Mammary epithelial cell (primary cell): ENCODE measurements at places on chromosomes 5 and 9. TPM values are rescaled to one million over a fixed set of nuclear protein-coding genes. Genes with fewer than 3 reads are reported as not detected.

The MARCHF3 gene
- 4.0 TPM for total RNA-seq

The SLC34A3 gene
- not detected for total RNA-seq

The CARTPT gene
- total RNA-seq, result not detected in 2 replicates

The DEPDC1B gene
- total RNA-seq, result 10.4 and 17.9 TPM in 2 replicates

The PIP5K1B gene
- 0.17 TPM for total RNA-seq

The PCDHA13 gene
- total RNA-seq, result 1.2 TPM

The PPP3R2 gene
- not detected in 2 replicates for total RNA-seq

The F12 gene
- 4.0 and 4.3 TPM in 2 replicates for total RNA-seq

The IFNA2 gene
- total RNA-seq, result not detected in 2 replicates

The PTGDS gene
- 2.2 TPM for total RNA-seq

The BRD3 gene
- 3.3 TPM for total RNA-seq

The RXRA gene
- 22.3 and 39.2 TPM in 2 replicates for total RNA-seq

The TAF11L14 gene
- total RNA-seq, result not detected in 2 replicates

The MZB1 gene
- not detected in 2 replicates for total RNA-seq

The PDCD1LG2 gene
- 11.5 and 12.1 TPM in 2 replicates for total RNA-seq

The STC2 gene
- total RNA-seq, result 133 and 200 TPM in 2 replicates

The ROR2 gene
- 8.7 TPM for total RNA-seq

The COX7C gene
- 364 and 372 TPM in 2 replicates for total RNA-seq

The SLC6A3 gene
- not detected for total RNA-seq

The FEM1C gene
- 15.2 TPM for total RNA-seq

The FAM200C gene
- 2.8 TPM for total RNA-seq

The MARCOL gene
- total RNA-seq, result not detected in 2 replicates

The PRLR gene
- 0.17 TPM for total RNA-seq
